ENCODE measurements at places on chromosomes 11 and 22. TPM values are rescaled to one million over a fixed set of nuclear protein-coding genes. Genes with fewer than 3 reads are reported as not detected.

ADORA2A gene
- polyA plus RNA-seq: 24.2 TPM

FAM227A gene
- polyA plus RNA-seq: 6.9 TPM

DNA sequence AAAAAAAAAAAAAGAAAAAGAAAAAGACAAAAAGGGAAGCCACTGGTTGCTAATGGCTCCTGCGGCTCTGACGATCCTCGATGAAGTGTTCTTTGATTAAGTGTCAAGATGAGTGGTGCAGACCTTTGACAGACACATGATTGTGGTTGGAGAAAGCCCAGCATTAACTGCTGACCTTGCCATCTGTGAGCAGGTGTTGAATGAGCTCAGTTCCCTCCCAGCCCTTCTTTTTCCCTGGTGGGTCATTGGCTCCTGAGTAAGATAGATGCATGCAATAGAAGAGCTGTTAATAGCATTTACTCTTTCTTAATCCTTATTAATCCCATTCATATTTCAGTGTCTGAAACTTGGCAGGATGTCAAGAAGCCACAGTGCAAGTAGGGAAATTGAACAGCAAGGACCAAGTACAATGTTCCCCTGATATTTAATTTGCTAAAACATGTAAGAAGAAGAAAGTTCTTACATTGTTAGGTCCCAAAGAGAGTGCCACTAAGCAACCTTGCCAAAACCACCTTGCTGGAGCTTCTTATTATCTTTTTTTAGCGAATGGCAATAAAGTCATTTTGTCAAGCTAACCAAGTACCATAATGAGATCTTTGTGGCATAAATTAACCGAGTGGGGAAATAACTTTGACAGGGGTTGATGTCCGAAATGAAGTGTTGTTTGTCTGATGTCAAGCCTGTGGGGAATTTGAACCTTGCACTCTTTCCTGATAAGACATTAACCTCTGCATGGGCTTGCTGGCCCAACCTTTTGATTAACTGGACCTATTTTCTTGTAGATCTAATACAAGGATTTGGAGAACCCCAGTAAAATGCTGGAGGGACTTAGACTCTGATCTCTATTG is 113.7 kb downstream of the PTPRJ start:
- H3K4me1 ChIP-seq: peaks cover 35% of the 10 kb centered on the region
- no peak overlapping the region for H3K4me3 ChIP-seq
- no peak for DNase-seq
- no peaks in the 10 kb centered on the region for H3K36me3 ChIP-seq

GRCh38 chr11:29025001-29025400 is 916.8 kb downstream of the METTL15 start:
- no peak for DNase-seq
- no peaks in the 10 kb centered on the region for H3K27me3 ChIP-seq
- H3K27ac ChIP-seq: no peak overlapping the region
- H3K36me3 ChIP-seq: no peaks in the 10 kb centered on the region
- H3K4me3 ChIP-seq: no peak overlapping the region
- no peaks in the 10 kb centered on the region for H3K4me1 ChIP-seq

Data from left lung (tissue), 14 donors.